ENCODE measurements at places on chromosomes 4 and X. TPM values are rescaled to one million over a fixed set of nuclear protein-coding genes. Genes with fewer than 3 reads are reported as not detected.

FAM149A gene
- 5.8 TPM for total RNA-seq

NPFFR2 gene
- total RNA-seq: not detected

TBC1D19 gene
- 8.9 TPM for total RNA-seq

PCDH7 gene
- 70.8 TPM for total RNA-seq

TACR3 gene
- not detected for total RNA-seq

HTN3 gene
- total RNA-seq: not detected

FAM47E gene
- 2.9 TPM for total RNA-seq

NSG1 gene
- 2.6 TPM for total RNA-seq

DUSP21 gene
- not detected for total RNA-seq

ACSL4 gene
- 49.4 TPM for total RNA-seq

NHSL2 gene
- 6.7 TPM for total RNA-seq

PRPS2 gene
- total RNA-seq: 2.8 TPM

XIAP gene
- total RNA-seq: 27.6 TPM

EDA gene
- total RNA-seq: 5.9 TPM

ASB11 gene
- 60.8 TPM for total RNA-seq

GUCY1A1 gene
- total RNA-seq: 40.5 TPM

NEXMIF gene
- total RNA-seq: 0.13 TPM

PCDH11X gene
- total RNA-seq: 0.24 TPM

GLRA3 gene
- total RNA-seq: not detected

CPE gene
- total RNA-seq: 43.5 TPM

RGN gene
- 17.1 TPM for total RNA-seq

MAGEA10 gene
- total RNA-seq: not detected

ODAM gene
- total RNA-seq: not detected

FHDC1 gene
- 0.22 TPM for total RNA-seq

NOX1 gene
- total RNA-seq: not detected

SMIM10 gene
- total RNA-seq: 4.9 TPM

CT83 gene
- total RNA-seq: not detected

PARM1 gene
- total RNA-seq: 74.4 TPM

Data from cardiac septum (tissue), 1 donor.